ENCODE measurements at places on chromosomes 2 and 18.

DNA sequence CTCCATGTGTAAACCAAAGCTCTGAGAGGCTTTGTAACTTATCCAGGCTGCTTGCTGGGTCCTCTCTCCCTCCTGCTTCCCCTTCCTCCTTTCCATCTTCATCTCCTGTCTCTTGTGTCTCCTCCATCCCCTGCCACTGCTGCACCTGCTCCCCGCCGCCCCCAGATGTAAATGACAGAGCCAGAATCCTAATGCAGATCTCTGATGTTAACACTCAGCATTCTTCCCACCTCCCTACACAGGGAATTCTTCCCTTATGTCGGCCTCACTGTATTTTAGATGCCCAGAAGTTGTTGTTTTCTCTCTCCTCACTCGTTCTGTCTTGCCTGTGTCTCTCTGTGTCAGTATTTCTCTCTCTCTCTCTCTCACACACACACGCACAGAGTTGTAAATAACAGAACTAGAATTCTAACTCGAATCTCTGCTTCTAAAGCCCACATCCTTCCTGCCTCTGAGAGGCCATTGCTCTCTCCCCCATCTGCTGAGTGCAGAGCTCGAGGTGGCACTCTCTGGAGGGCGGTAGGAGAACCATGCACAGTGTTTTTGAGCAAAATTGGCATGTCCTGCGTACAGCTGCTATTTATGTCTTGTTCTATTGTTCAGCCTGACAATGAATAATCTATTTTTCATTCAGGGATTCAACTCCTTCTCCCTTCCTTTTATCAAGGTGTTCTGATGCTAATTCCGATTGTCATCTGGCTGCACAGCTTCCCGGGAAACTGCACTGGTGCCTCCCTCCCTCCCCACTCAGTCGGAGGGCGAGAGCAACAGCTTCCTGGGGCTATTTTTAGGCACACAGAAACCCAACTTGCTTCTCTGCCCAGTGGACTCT is 219.9 kb downstream of the SH3RF3 start:
- DNase-seq, result no peak

DNA sequence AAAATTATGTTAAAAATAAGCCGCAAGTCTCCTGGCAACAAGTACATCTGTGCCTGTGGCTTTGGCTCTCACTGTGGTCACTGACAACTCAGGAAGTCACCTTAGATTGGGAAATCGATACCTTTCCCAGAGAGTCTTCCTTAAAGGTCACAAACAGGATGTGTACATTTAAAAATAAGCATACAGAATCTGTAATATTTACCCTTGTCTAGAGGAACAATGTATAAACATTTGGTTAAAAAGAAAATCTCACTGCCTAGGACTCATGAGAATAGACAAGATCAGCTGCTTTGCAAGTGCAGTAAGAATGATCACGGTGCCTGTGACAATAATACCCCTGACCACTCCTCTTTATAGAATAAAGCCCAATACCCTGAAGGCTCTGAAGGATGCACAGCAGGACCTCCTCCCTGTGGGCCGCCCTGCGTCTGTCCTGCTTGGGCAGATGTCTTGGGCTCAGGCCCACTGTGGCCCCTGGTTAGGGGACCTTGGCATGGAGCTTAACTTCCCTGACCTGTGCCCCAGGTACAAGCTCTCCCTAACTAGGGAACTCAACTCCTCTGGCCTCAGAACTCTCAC is 98.0 kb upstream of the MGAT4A start:
- DNase-seq, result peak; percentile 43

DNA sequence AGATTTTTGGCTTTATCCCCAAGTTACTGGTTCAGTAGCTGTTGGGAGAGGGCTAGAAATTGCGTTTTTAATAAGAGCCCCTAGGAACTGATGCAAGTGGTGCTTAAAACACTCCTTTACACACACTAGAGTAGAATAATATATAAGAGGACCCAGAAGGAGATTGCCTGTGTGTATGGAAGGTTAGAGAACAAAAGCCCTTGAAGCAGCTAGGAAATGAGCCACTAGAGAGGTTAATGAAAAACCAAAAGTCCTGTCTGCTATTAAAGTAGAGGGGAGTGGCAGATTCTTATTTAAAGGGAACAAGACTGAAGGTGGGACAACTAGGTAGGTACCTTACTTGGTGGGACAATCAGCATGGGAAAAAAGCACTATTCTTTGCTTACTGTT is 14.4 kb upstream of the SLC39A10 start:
- DNase-seq, result no peak

DNA sequence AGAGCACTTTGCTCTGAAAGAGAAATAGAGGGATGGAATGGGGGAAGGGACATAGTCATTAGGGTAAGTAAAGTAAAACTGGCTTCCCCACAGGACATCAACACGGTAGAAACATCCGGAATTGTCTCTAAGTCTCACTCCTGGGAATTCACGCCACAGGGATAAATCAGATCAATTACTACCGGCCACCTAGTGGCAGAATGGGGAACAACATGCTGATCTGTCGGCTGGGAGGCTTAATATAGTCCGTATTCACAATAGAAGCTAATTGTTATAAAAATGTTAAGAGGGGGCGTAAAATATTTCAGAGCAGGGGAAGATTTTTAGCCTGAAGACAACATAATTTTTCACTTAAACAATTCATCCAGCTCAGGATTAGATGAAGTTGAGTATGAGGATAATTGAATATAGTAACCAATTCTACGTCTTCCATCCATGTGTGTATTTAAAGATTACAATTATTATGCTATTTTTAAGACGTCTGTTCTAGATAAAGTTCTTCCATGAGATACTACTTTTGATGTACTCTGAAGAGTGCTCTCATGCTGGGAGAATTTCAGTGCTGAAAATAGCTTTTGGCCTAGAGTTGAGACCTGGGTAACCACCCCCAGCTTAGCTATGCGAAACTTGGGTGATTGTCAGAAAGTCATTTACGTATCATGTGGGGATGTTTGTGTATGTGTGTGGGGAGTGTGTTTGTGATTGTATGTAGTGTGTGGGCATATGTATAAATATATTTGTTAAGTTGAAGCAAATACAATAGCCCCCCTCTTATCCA is 65.7 kb downstream of the LRRTM1 start:
- peak; percentile 14 for DNase-seq

GRCh38 chr2:1422716-1423285 is 9.5 kb downstream of the TPO start:
- no peak for DNase-seq

- DNase-seq, result no peak
These were observed 71.6 kb upstream of the GAREM1 start for GRCh38 chr18:32542221-32542798.

- no peak for DNase-seq
These were observed 590.9 kb downstream of the IRS1 start for GRCh38 chr2:226208726-226209125.

DNA sequence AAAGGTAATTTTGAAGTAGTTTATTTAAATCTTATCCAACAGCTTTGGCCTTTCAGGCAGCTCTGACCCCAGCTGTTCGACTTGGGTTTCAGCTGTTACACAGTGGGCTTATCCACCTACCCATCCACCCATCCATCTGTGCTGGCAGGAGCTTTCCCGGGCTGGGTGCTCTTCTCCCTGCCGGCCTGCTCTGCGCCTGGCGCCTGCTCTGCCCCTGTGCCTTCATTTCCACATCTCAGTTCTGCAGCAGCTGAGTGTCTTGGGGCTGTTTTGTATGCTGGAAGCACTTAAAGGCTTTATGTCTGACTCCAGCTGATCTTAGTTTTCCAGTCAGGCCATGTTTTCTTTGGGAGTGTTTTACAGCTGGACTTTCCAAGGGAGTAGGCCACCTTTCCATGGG is 24.2 kb downstream of the LDLRAD4 start:
- DNase-seq, result no peak

- DNase-seq, result no peak
These were observed 2.4 kb downstream of the AGAP1 start for GRCh38 chr2:235496239-235496621.

DNA sequence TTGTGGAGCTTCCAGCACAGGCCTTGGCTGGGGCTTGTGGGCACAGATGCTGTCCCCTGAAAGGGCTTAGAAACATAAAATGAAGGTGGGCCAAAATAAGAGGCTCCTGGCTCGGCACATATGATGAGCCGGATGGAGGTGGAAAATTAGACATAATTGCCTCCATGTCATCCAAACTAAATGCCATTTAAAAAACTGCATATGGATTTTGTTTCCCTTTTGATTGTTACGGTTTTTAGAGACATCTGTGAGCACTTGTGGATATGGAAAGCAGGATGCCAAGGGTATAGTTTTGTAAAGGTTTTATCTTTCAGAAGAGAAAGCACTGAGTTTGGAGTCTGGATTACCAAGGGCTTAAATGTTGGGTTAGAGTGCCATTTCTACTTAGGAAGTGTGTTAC is 498.3 kb downstream of the RIT2 start:
- no peak for DNase-seq

- no peak for DNase-seq
These were observed 30.6 kb downstream of the HNRNPLL start for GRCh38 chr2:38572167-38572566.

GRCh38 chr2:21098294-21098693 is 25.5 kb upstream of the TDRD15 start:
- peak; percentile 28 for DNase-seq

DNA sequence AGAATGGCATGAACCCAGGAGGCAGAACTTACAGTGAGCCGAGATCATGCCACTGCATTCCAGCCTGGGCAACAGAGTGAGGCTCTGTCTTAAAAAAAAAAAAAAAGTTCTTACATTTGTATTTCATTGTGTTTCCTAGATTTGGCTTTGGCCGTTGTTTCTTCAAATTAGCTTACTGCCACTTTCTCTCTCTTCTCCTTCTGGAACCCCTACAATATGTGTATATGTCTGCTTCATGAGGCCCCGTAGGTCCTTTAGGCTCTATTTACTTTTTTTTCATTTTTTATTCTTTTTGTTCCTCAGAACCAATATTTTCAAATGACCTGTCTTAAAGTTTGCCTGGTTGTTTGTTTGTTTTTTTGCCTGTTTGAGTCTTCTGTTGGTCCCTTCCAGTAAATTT is 41.2 kb downstream of the RMDN2 start:
- no peak for DNase-seq

GRCh38 chr2:42026272-42026671 is 21.5 kb upstream of the PKDCC start:
- no peak for DNase-seq

DNA sequence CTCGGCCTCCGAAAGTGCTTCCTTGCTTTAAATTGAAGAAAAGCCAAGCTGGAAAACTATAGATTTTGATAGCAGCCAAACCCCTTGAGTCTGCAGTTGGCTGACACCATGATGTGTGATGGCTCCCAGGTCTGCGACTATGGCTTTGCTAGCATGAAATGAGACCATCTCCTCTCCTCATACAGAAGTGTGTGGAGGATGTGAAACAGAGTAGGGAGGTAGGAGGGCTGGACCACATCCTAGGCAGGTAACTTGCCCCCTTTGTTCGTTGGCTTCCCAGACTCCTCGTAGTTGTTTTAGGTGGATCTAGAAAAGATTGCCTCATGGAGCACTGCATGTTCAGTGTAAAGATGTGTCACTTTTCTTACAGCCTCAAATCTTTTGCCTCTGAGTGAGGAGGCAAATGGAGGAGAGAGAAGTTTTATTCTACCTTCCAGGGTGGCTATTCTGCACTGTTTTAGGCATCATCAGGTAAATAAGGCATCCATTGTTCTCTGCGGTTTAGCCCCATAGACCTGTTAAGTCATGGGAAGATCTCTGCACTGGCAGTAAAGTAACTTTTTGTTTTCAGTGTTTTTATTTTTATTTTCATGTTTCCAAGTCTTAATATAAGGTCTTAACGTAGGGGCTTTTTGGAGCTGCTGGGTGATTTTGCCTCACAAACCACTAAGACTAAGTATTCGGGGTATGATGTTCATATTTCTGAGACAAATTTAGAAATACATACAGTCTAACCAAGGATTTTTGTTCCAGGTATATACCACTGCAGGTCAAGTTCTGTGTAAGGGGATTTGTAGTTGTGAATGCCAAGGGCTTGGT is 40.1 kb downstream of the MGAT5 start:
- no peak for DNase-seq

DNA sequence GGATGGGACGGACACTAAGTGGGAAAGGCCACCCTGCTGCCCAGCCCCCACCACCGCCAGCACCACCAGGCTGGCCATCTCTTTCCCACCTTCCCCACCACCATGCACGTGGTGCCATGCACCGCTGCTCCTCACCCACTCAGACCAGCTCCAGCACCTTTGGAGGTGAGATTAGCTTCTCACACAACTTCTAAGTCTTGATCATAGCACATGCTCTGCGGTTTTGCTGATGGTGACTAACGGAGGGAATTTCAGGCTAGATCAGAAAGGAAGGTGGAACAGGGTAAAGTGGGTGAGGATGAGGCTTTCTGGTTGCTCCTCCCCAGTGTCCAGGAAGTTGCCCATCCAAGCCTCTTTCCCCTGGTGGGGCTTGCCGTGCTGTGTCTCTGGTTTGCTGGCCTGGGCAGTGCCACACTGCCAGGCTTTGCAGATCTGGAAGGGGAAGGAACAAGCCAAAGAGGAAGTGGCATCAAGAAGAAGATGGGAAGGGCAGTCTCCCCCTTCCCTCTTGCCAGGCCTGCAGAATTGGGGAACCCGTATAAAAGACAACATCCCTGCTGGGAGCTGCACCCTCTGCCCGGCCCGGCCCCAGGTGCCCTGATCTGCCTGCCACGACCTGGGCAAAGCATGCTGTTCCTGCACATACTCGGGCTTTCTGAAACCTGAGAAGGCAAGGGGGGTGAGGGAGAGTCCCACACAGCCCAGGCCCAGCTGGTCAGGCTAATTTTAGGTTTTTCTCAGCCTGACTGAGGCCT is 44.3 kb upstream of the CAB39 start:
- DNase-seq, result no peak

GRCh38 chr18:64653068-64653467 is 504.2 kb upstream of the LINC00305 start:
- DNase-seq, result no peak

DNA sequence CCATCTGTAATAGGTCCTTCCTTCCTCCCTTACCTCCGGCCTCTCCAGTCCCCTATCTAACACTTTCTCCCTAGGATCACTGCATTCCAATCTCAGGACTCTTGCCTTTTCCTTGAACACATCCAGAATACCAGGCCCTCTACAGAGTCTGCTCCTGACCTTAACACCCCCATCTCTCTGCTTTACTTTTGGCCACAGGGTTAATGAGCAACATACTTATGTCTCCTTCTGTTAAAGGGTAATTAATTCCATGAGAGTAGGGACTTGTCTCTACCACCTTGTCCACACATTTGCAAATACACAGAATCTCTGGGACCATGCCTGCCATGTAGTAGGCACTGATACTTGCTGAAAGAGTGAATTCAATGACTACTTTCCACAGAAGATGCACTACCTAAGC is 94.9 kb downstream of the COBLL1 start:
- no peak for DNase-seq

GRCh38 chr2:64460330-64460729 is 6.4 kb downstream of the LGALSL start:
- DNase-seq, result no peak

GRCh38 chr2:181320638-181321037 is 136.5 kb upstream of the ITGA4 start:
- no peak for DNase-seq

- DNase-seq, result no peak
These were observed 27.7 kb downstream of the MYL1 start for GRCh38 chr2:210287301-210287700.

GRCh38 chr18:46660957-46661749 is 4.1 kb upstream of the LOXHD1 start:
- DNase-seq, result peak; percentile 4
